Activated T-helper 1 cell treated with Interleukin-2 at 50 U/mL for 16 hours (primary cell): ENCODE measurements at places on chromosomes 2 and 18.

- DNase-seq, result no peak
Observed at GRCh38 chr18:73724958-73725357, 422.7 kb downstream of the FBXO15 start.

GRCh38 chr2:3774336-3774735 lies 71.0 kb downstream of the DCDC2C start:
- DNase-seq, result no peak

GRCh38 chr2:191995285-191995684 lies 148.4 kb upstream of the CAVIN2 start:
- DNase-seq, result no peak

DNA sequence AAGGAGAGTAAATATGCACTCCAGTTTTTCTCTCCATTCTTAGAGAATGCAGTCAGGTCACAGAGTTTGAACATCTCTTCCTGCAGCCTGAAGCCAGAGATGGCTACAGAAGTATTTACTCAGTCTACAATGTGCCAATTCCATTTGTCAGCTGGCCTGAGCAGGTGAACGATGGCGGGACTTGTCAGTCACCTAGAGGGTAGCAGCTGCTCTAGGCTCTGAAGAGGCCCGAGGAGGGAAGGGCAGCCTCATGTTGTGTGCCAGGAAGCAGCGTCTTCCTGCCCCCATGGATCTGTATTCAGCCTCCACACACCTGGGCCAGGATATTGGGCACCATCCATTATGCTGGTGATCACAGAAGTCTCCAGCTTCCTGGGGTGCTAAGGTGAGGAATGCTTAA lies 316.7 kb upstream of the CHAC2 start:
- DNase-seq, result no peak

GRCh38 chr2:43123981-43124686 lies 102.3 kb downstream of the ZFP36L2 start:
- no peak for DNase-seq

DNA sequence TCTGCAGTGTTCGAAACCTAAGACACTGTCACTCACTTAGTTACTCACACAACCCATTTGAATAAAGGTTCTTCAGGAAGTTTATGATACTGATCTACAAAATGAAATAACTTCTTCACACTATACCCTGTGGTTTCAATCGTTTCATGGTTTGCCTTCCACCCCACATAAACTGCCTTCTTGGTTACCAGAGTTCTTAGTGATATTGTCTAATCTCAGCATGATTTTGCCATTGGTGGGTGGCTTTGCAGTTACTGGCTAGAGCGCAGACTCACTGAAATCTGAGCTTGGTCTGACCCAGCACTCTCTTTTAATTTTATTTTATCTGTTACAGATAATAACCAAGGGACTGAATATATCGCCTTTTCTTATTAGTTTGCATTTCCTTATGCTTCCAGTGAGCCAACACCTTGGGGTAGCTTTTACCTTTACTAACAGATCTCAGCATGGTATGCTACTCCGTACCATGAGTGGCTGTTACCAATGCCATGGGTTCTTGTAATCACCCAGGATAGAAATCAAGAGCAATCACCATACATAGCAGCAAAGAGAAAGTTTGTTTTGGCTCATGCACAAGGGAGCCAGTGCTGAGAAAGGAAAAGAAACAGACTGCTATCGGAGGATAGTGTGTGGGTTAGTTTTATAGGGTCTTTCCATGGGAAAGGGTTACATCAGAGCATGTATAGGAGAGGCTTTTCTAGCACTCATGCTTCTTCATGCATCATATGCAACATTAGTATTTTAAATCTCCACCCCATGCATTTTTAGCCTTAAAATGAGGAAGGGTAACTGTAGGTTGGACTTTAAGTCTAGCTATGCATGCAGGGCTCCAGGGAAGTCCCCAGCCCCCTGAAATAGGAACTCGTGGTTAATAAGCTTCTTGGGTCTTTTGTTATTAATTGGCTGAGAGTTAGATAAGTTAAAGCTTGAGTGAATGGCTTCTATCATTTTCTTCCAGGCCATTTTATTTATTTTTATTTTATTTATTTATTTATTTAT lies 33.3 kb downstream of the ANXA4 start:
- no peak for DNase-seq

DNA sequence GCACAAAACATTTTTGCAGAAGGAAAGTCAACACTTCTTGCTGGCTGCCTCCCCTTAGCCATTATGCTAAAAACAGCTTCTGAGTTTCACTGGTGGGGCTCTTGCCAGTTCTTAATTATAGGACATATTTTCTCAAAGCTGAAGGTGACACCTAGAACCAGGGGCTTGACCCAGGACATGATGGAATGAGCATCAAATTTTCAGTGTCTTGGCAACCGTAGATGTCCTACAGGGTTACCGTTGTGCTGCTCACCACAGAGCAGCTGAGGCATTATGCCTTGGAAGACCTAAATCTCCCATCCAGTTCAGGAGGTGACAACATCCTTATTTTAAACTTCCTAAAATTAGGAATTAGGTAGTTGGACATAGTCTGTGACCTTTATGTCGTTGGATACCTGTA lies 46.7 kb downstream of the TMEM185B start:
- no peak for DNase-seq

- DNase-seq, result no peak
Observed at GRCh38 chr2:158735822-158736580, 59.1 kb upstream of the DAPL1 start.

GRCh38 chr2:32977228-32977758 lies 30.5 kb downstream of the LTBP1 start:
- no peak for DNase-seq

GRCh38 chr2:100971221-100971620 lies 30.9 kb upstream of the RPL31 start:
- no peak for DNase-seq

DNA sequence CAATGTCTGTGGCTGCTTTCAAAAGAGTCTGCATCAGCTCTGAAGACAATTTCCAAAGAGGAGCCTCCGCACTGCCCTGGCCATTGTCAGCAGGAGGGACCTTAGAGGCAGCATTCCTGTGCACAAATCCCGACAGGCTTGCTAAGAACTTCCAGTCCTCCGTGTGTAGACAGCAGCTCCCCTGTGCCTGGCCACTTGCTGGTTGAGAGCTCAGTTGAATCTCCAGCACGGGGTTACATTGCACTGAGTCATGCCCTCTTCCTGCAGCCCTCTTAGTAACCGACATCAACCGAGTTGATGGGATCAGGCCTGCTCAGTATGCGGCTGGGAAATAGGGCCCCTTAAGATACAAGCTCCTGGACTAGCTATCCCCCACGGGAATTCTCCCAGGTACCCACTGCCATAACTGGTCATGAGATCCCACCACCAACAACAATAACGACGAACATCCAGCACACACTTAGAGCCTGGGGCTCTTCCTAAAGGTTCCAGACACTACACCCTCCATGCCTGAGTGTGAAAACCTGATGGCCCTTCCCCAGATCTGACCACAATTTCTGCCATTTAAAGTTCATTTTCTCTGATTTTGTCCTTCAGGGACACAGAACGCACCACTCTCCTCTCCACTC lies 12.0 kb downstream of the ATP6V1B1 start:
- DNase-seq, result no peak

DNA sequence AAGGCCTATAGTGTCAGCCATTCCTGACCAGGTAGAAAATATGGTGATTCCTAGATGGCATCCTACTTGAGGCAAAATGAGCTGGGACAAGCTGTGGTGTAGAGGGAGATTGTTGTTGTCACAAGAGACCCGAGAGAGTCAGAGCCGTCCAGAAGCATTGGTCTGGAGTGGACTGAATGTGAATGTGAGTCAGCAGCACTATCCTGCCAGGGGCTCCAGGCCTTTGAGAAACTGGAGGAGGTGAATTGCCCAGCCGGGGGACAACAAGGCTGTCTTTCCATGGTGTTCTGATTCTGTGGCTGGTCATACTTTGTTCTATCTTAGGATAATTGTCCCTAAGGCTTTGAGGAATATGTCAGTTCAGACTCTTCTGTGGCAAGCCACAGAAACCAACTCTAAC lies 29.4 kb upstream of the EIF2AK3 start:
- no peak for DNase-seq

- no peak for DNase-seq
Observed at GRCh38 chr18:79381811-79382311, 13.9 kb upstream of the NFATC1 start.

DNA sequence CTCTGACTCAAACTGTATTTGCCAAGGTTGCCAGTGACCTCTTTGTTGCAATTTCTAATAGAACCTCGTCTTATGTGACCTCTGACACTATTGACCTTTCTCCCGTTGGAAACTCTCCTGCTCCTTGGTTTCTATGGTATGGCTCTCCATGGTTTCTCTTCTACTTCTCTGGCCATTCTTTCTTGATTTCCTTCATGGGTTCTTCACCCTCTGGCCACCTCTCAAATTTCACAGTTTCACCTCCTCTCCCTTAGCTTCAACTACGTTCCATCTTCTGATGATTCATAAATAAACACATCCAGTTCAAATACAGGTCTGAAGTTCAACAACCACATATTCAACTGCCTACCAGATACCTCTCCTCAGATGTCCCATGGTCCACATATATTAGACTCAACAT lies 109.5 kb downstream of the CACNB4 start:
- DNase-seq, result no peak

- no peak for DNase-seq
Observed at GRCh38 chr2:181991171-181991885, 5.7 kb downstream of the PPP1R1C start.

DNA sequence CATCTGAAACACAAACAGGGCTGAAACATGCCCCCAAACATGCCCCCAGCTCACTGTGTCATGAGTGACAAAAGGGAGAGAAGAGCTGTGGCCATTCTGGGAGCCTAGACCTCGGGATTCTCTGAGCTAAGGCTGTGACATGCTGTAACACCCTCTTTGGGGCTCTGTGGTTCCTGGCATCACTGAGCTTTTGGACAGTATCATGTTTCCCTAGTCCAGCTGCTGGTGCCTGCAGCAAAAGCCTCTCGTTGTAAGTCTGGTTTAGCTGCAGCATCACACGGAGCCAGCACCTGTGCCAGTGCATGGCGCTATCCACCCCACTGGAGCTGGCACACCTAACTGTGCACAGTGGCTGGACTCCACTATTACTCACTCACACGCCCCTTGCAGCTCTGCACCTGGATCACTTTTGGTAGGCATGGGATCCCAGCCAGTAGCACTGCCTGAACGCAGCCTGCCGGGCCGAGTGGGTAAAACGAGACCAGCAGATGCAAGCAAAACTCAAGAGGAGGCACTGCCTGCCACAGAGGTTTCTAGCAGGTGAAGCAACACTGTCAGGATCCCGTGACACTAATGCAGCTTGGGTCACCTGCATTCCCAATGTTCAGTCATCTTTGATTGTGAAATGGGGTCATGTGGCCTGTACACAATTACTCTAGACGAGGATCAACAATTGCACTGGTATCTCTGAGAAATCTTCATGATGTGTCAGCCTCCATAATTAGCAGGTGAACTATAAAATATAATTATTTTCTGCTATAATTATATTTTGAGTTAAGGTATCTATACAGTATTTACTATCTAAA lies 547.2 kb downstream of the ZNF804A start:
- DNase-seq, result no peak

DNA sequence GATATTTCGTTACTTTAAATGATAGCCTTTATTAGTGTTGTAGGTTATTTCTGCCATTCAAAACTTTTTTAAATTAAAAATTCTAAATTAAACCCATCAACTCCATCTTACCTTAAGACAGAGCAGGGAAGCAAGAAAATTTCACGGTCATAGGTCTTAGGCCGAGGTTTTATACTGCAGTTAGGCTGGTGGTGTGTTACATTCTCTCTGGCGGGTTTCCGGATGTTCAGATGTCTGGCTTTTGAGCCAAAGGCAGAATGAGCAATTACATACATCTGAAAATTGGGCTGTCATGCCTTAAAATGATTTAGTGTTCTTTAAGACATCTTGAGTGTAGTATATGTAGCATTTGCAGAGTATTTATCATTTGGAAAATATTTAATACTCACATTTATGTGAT lies 27.9 kb downstream of the GLS start:
- DNase-seq, result no peak

DNA sequence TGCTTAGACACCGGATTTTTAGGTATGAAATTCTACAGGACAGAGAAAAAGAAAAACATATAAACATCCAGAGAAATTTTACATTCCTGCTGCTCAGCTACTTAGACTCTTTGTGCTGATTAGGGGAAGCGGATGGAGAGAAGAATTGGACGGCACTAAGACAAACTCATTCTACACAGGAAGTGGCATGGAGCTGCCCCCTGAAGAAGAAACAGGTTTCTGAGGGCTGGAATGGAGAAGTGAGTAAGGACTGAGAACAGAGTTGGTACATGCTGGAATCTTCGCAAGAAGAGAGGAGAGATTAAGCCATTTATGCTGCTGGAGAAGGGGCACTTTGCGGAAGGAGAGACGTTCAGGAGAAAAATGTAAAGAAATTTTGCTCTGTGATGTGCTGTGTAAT lies 253.0 kb upstream of the ERBB4 start:
- DNase-seq, result no peak
